ENCODE measurements at places on chromosomes 13 and 19.

- no peak for DNase-seq
Measured at GRCh38 chr13:49417161-49417560, 26.7 kb downstream of the CAB39L start.

- DNase-seq = no peak
Measured at GRCh38 chr19:12974301-12975220, 5.2 kb downstream of the DAND5 start.

DNA sequence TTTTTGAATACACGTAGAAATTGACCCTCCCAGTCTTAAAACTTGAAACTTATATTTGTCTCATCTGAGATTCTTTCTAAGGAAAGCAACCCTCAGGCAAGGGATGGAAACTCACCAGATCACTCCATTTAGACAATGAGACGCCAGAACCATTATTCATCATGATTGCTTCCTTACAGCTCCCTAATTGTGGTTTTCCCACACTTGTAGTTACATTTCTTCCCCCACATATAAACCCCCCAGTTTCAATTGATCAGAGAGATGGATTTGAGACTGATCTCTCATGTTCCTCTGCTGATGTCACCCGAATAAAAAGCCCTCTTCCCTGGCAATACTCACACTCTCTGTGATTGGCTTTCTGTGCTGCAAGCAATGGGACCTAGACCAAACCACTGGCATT lies 197.9 kb upstream of the STARD13 start:
- DNase-seq = no peak

DNA sequence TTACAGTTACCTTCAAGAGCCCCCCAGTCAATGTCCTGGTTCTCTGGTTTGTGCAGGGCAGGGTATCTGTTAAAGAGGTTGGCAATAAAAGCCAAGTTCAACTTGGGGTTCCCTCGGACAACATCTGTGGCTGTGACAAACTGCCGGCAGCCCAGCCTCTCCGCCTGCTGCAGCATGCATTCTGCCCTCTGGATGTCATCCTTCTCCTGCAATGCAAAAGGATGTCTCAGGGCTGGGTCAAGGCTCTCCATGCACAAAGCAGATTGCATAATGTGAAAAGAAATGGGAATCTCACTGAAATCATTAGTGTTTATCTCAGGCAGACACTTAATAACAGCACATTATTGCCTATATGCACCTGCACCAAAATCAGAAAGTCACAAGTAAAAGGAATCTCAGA lies 35.1 kb downstream of the LCP1 start:
- DNase-seq = no peak

DNA sequence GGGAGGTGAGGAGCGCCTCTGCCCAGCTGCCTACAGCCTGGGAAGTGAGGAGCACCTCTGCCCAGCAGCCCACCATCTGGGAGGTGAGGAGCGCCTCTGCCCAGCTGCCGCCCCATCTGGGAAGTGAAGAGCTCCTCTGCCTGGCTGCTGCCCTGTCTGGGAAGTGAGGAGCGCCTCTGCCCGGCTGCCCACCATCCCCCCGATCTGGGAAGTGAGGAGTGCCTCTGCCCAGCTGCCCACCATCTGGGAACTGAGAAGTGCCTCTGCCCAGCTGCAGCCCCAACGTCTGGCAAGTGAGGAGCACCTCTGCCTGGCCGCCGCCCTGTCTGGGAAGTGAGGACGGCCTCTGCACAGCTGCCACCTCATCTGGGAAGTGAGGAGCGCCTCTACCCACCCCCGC lies 64.3 kb downstream of the ZNF708 start:
- no peak for DNase-seq

- DNase-seq = no peak
Measured at GRCh38 chr13:40550130-40550529, 116.3 kb downstream of the FOXO1 start.

DNA sequence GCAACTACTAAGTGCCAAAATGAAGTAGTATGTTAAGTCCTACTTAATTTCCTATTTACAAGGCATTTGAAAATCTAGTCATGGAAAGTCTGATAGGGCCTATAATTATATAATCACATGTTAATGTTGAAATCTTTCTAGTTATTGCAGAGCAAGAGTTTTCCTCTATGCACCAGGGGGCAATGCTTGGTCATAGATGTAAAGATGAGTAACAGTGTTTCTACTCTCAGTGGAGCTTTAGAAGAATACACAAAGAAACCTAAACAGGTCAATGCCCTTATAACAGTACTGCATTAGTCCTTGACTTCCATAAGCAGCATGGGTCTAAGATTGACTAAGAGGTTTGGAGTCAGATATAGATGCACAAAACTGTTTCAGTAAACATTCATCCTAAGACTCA lies 218.7 kb downstream of the KCTD12 start:
- no peak for DNase-seq

GRCh38 chr19:31980796-31981195 lies 364.6 kb upstream of the ZNF507 start:
- no peak for DNase-seq

DNA sequence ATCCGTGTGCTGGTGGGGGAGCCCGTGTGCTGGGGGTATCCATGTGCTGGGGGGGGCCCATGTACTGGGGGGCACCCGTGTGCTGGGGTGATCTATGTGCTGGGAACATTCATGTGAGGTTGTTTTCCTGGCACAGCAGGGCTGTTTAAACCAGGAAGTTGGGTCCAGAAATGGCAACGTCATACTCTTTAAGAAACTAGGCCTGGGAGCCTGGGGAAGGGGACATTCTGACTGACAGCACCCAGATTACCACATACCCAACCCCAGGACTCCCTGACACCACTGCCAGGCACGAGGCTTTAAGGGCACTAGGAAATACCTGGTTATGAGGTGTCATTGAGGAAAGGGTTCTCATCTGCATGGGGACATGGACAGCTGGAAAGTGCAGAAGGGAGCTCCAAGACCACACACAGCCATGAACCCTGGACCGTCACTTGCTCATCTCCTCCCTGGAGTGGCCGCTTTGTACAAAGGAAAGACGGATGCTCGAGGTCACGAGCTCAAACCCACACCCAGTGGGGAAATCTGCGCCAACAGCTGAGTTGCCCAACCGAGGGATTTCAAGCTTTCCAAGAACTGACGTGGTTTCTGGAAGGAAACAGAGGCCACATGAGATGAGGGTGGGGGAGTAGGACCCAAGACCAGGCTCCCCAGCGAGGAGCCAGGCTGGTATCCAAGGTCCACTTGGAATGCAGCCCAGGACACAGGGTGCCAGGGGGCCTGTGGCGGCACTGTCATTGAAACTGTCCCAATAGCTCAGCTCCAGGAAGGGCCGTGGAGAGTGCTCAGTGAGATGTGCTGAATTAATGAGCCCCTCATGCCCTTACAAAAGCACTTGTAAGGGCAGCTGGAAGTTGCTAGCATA lies 40.9 kb downstream of the RAB20 start:
- no peak for DNase-seq

- DNase-seq = no peak
Measured at GRCh38 chr13:97567510-97568243, 133.7 kb downstream of the RAP2A start.

DNA sequence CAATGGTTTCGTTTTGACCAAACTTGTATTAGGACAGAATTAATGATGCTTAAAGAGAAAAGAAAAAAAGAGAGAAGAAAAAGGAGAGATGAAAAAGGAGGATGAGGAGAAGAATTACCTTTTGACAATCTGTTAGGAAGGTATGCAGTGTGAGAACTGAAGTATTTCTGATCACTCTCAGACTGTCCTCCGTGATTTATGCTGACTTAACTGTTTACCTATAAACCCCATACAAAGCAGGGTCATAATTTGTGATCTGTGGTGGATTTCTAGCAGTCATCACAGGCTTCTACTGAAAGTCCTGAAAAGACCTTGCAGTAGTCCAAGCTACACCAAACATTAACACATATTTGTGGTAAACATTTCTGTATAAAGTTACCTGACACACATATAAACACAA lies 93.9 kb downstream of the PCDH17 start:
- no peak for DNase-seq

DNA sequence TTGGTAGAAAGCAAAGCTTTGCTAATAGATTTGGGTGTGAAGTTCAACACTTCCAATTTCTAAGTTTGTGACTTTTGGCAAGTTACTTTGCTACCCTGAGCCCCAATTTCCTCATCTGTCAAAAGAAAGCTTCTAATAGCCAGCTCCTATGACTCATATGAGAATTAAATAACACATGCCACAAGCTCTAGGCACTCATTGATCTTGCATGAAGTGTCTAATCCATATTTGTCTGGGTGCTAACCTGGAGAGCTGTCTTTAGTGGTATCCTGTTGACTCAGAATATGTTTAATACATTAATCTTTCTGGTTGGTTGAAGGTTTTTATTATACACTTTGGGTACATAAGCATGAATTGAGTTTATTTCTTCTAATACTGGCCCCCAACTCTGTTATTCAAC lies 188.8 kb downstream of the POSTN start:
- no peak for DNase-seq

DNA sequence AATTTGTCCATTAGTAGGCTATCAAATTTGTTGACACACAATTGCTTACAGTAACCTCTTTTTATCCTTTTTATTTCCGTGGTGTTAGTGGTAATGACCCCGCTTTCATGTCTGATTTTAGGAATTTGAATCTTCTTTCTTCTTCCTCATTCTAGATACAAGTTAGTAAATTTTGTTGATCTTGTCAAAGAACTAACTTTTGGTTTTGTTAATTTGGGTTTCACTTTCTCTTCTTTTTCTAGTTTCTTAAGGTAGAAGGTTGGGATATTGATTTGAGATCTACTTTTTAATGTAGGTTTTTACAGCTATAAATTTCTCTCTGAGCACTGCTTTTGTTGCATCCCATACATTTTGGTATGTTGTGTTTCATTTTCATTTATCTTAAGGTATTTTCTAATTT lies 53.3 kb upstream of the SLC7A1 start:
- no peak for DNase-seq

GRCh38 chr13:36674337-36675212 lies 755 bp downstream of the SERTM1 start:
- DNase-seq = no peak

- no peak for DNase-seq
Measured at GRCh38 chr13:101655435-101655834, 203.0 kb downstream of the ITGBL1 start.

DNA sequence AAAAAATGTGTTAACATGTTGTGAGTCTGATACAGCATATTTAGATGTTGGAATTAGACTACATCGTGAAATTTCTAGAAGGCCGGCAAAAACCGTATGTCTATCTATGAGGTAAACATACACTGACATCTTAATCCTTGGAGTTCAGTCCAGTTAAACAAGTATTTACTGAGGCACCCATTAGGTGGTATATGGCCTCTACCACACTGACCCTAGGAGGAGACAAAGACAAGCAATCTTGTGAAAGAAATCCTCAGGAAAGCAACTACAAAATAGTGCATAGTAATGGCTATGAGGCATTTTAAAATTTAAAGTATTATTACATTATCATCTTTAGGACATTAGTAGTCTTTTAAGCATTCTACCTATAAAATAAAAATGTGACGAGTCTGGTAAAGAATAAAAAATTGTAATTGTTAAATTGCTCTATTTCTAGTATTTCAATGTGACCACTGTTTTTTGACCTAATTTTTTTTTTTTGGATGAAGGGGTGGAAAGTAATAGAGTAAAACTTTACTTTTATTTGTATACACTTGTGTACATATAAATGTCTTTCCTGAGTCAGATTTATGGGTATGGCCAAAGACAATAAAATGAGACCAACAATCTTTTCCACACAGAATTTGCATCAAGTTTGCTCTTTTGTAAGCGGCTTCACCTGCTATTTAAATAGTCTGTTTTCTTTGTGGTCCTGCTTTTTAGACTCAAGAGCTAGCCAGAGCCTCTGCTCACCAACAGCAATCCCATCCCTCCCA lies 50.5 kb downstream of the KATNAL1 start:
- DNase-seq = no peak

- no peak for DNase-seq
Measured at GRCh38 chr19:5305163-5305562, 35.4 kb downstream of the PTPRS start.

Measured in stimulated activated CD4-positive, alpha-beta T cell treated with anti-CD3 and anti-CD28 coated beads, Interleukin-15, amount 100 ng/mL, for 48 hours (primary cell).